ENCODE measurements at places on chromosomes 2 and 18.

DNA sequence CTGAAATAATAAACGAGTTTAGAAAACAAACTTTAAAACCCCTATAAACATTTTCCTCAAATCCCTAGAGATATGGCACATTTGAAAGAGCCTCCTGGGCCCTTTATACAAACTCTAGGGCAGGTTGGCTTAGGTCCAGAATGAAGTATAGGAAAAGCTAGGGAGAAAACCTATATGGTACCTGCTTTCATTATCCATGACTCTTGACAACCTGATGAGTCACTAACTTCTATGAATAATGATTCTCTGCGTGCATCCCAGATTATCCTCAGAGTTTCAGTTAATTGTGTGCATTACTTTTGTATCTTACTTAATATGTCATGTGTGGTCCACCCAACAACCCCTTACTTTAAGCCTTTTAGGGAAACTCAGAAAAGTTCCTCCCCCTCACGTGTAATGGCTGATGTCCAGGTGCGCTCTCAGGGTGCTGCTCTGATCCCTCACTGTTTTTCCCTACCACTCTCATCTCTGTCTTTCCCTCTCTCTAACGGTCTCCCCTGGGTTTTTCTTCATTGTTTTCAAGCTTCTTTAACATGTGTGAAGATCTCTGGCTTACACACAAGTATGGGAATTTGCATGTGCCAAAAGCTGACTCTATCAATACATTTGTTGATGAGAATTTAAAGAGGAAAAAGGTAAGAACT, 78.5 kb downstream of the LRP1B start:
- no peak for DNase-seq

DNA sequence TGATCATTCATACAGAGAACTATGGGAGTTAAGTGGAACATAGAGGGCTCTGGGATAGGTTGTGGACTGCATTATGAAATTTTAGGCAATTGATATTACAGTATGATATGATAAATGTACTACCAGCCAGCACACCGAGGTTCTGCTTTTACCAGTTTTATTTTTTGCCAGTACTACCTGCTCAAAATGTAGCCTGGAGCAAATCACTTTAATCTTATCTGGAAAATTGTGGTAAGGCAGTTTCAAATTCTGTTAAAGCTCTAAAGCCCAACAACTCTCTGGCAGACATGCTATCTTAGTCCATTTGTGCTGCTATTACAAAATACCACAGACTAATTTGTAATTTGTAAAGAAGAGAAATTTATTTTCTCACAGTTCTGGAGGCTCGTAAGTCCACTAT, 474.9 kb upstream of the CWC22 start:
- DNase-seq: no peak

GRCh38 chr18:63098018-63098981, 221.3 kb downstream of the BCL2 start:
- no peak for DNase-seq

GRCh38 chr2:171712051-171712450, 24.8 kb downstream of the DYNC1I2 start:
- DNase-seq: peak; percentile 6

DNA sequence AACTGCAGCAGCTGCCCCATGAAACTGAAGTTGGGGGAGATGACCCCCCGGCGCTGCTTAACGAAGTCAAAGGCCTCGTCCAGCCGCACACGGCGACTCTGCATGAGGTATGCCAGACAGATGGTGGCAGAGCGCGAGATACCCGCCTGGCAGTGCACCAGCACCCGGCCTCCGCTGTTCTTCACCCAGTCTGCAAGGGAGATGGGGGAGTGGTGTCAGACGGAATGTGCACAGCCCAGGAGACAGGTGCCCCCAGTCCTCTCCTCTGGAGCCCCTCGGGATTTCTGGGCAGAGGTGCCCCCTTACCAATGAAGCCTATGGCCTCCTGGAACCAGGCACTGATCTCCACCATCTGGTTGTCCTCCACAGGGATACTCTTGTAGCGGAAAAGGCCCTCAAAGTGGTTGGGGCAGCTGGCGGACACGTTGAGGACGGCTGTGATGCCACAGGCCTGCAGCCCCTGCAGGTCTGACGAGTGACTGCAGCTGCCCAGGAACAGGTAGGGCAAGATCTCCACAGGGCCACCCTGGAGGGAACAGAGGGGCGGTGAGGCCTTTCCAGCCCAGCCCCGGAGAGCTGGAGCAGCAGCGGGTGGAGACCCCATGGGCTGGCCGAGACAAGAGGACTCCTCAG, 1.3 kb downstream of the DUSP2 start:
- no peak for DNase-seq

GRCh38 chr2:234406085-234406484, 90.8 kb downstream of the ARL4C start:
- DNase-seq: no peak

GRCh38 chr2:109128616-109129355, at the start of gene SH3RF3:
Gene SH3RF3, plus strand, starts transcription at chr2:109129205.
- peak; percentile 11 for DNase-seq
